ENCODE measurements at places on chromosomes 6 and 20.

DNA sequence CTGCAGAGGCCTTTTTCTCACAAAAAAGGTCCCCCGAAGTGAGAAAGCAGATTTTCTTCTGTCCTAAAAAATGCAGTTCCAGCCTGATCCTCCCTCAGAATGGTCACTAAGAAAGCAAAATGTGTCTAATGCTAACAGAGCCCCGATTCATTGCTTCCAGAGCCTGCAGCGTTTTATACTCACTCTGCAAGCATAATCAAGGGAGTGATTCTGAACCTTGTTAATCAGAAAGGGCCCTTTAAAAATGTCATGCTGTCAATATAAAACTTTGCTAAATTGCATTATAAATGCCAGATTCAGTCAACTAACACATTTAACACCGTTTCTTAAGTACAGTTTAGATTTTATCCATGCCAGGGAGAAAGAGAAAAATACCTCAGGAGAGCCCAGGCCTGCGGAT, 202.8 kb downstream of the CD83 start:
- no peak for DNase-seq

GRCh38 chr6:150546457-150546856, 53.2 kb upstream of the PLEKHG1 start:
- no peak for DNase-seq

DNA sequence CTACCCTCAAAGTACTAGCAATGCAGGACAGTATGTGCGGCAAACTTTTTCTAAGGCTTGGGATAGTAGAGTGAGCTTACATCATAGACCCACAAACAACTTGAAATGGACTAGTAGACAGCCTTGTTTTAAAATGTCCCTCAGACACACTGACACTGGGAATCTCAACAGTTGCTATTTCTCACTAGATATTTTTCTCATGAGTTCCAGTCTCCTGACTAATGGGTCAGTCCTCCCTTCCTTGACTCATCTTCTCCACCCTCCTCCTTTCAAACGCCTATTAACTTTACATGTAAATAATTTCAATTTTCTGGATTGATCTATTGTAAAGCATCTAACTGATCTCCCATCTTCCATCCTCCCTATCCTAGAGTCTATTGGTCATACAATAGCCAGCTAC, 308.3 kb upstream of the PREP start:
- no peak for DNase-seq

GRCh38 chr20:3811467-3812258, 8.7 kb upstream of the AP5S1 start:
- peak; percentile 94 for DNase-seq

GRCh38 chr6:87785229-87785862, 83.3 kb upstream of the AKIRIN2 start:
- no peak for DNase-seq

DNA sequence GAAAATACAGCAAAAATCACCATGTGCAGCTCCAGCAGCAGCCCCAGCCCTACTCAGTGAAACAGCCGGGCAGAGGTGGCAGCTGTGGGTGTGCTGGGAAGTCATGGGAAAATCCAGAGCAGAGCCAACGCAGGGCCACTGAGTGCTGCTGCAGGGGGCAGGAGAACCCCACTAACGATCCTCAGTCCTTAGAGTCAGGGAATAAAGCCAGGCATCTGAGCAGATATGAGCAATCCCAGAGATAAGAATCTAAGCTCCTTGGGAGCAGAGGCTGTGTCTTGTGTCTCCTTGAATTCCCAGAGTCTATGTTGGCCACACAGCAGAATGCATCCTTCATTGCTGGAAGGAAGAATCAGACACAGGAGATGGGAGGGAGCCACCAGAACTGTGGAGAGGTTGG, 493.1 kb upstream of the MAP3K7 start:
- DNase-seq: no peak

- no peak for DNase-seq
Measured at GRCh38 chr6:133609415-133610226, 279.3 kb upstream of the TCF21 start.

GRCh38 chr20:20327746-20328145, 40.2 kb upstream of the INSM1 start:
- DNase-seq: no peak

- no peak for DNase-seq
Measured at GRCh38 chr6:46254946-46255345, 84.2 kb upstream of the ENPP5 start.

GRCh38 chr20:59515013-59515905, 89.1 kb upstream of the PHACTR3 start:
- DNase-seq: no peak

DNA sequence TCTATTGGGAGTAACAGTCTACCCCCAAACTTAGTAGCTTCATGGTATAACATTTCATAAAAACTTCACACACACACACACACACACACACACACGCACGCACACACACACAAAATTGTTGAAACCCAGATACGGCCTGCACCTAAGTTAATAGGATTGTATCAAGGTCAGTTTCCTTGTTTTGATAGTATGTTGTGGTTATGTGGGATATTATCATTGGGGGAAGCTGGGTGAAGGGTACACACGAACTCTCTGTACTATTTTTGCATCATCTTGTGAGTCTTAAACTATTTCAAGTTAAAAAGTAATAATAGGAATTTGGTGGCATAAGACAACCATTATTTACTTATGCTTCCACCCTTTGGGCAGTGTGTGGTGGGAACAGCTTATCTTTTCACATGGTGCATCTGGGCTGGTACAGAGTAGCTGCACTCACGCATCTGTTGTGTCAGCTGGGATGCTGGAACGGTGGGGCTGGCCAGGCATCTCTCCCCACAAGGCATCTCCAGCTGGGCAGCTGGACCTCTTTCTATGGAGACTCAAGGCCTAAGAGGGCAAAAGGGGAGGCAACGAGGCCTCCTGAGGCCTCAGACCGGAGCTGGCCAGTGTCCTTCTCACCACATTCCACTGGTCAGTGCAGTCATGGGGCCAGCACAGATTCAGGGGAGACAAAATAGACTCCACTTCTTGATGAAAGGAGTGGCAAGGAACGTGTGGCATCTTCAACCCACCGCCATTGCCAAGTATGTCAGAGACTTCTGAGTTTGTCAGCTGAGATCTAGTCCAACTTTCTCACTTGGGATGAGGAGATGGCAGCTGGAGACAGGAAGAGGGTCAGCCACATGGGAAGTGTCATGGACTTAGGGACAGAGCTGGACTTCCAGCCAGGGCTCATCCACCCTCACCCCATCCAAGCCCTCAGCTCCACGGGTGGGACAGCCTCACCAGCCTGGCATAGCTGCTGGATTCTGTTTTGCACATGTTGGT, 20.5 kb upstream of the IP6K3 start:
- DNase-seq: no peak
